Left colon (tissue), 2 donors: ENCODE measurements at places on chromosomes 13 and 19. TPM values are rescaled to one million over a fixed set of nuclear protein-coding genes. Genes with fewer than 3 reads are reported as not detected.

DNA sequence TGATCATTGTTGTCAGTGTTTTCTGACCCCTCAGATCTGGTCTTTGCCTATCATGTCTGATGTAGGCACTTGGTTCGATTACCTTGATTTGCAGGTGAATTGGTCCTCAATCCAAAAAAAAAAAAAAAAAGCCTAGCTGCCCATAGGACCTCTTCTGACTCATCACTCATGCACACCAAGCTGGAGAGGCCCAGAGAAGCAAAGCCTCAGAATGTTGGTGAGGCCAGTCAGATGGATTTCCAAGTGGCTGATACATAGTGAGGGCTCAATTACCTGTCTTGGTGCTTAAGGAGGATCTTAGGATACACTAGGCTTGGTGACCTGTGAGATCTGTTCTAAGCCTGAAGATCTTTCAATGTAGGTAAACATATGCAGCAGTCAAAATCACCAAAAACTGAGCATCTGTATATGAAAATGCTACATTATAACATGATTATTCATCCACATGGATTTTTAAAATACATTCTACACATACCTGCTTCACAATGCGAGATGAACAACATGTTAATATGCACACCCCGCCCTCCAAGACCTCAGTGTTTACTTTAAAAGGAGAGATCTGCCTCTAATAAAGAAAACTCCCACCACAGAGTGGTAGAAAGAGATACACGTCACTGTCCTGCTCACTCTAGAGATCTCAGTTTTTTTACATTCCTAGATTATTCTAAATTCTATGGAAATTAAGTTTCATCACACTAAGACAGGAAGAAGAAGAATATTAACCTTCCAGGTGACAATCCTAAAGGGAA is 79.9 kb upstream of the RAP2A start:
- no peak for DNase-seq

ZNF492 gene
- 0.08 TPM for total RNA-seq

CFAP97D2 gene
- not detected for total RNA-seq

GRCh38 chr13:95954266-95954665 is 98.9 kb downstream of the UGGT2 start:
- no peak for DNase-seq

RNF17 gene
- not detected for total RNA-seq

GRCh38 chr13:99133230-99133629 is 67.4 kb upstream of the UBAC2 start:
- DNase-seq = no peak

DNA sequence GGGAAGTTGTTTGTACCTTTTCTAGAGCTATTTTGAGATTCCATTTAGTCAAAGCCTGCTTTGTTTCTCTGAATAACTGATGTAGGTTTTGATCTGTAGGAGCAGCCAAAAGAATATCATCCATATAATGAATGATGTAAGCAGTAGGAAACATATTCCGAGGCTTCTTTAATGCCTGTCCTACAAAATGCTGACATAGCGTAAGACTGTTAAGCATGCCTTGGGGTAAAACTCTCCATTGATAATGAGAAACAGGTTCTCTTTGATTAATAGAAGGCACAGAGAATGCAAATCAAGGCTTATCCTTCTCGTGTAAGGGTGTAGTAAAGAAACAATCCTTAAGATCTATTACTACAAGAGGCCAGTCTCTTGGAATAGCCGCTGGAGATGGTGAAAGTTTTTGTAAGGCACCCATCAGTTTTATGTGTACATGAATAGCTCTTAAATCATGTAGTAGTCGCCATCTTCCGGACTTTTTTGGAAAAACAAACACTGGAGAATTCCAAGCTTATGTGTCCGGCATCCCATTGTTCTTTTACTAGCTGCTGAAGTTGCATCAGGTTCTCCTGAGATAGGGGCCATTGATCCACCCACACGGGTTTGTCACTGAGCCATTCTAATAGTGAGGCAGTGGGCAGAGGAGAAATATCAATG is 13.5 kb downstream of the FPR3 start:
- DNase-seq = no peak

DACH1 gene
- 5.4 TPM for total RNA-seq

DNA sequence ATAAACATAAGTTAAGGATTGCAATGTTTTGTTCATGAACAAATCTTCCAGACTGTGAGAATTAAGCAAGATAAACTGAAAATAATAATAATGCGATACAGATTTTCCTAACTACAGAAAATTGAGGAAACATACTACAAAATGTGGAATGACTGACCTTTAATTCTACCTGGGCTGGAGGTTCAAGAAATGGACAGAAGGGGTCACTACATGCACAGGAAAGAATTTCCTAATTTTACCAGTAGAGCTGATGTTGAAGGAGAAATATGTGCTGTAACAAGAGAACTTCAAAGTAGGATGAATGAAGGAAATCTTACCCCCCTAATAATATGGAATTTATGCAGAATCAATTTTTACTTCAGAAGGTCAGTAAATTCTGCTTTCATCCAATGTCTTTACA is 62.3 kb downstream of the ZNF627 start:
- DNase-seq = no peak

CGB8 gene
- not detected for total RNA-seq

ZNF77 gene
- total RNA-seq = 4.5 TPM

- DNase-seq = no peak
These were observed 2.0 kb downstream of the FBL start for GRCh38 chr19:39843919-39844793.

ZNF730 gene
- 0.28 TPM for total RNA-seq

DNA sequence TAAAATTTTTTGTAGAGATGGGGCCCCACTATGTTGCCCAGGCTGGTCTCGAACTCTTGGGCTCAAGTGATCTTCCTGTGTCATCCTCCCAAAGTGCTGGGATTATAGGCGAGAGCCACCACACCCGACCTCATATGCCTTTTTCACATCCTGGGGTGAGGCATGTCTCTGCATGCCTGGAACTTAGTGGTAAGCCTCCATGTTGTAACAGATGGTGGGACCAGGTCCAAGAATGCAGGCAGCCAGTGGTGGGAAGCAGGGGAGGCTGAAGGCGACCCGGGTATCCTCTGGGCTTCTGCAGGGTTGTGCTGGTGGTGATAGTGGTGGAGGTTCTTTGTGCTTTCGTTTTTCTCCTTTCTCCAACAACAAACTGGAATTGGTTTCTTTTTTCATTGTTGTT is 30.1 kb upstream of the CCDC124 start:
- DNase-seq = no peak

MCEMP1 gene
- total RNA-seq = not detected

CLDND2 gene
- total RNA-seq = 1.7 TPM

DNA sequence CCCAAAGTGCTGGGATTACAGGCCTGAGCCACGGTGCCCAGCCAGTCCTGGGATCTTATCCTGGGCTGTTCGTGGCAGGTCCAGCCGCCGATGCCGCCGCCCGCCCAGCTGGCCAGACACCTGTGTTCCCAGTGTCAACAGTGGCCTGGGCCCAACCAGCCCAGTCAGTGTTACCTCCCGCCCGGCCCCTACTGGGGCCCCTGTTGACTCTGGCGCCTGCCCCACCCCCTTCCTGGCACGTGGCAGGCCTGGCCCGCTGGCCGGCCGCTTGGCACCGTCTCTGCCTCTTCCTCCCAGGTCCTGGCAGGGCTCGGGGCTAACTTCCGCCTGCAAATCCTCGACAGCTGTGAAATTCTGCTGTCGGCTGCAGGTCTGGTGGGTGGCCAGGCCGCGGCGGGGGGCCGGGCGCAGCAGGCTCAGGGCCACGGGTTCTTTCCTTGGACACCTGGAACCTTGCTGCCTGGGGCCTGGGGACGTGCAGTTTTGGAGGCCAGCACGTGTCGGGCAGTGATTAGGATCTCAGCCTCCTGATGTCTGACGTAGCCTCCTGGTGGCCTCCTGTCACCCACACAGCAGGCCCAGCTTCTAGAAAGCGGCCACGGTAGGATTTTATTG is 9.1 kb downstream of the ARID3A start:
- peak; percentile 88 for DNase-seq

- DNase-seq = no peak
These were observed 10.4 kb downstream of the IGLON5 start for GRCh38 chr19:51321799-51322198.

DNA sequence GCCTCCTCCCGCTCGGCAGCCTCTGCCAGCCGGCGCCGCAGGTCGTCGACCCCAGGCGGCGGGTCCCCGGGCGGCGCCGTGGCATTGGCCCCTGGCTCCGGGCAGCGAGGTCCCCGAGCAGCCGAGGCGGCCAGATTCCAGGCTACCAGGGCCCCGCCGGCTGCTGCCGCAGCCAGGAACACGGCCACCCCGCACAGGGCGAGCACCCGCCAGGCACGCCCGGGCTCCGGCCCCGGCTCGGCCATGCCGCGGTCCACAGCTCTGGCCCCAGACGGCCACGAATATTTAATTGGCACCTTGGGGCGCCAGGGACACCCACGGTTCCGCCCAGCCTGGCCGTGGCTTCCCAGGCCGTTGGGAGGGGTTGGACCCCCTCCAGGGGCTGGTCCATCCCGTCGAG is at the start of gene CCDC194:
CCDC194 (minus strand) TSS at position 283 of the 400 bp plus-strand sequence; CDS start at position 245, 38 bp downstream.
- no peak for DNase-seq

CACNG6 gene
- not detected for total RNA-seq

DNA sequence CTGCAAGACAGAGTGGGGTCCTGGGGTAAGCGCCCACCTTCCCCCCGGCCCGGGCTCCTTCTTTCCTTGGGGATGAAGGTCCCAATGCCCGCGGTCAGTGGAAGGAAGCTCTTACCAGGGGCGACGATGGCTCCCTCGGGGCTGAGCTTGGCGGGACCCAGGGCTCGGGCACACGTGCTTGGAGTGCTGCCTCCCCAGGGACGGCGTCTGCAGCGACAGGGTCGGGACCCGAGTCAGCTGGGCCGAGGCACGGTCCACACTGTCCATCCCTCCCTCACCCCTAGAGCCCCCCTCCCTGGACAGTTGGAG is 3.5 kb downstream of the JSRP1 start:
- no peak for DNase-seq

VAV1 gene
- total RNA-seq = 8.2 TPM

DNA sequence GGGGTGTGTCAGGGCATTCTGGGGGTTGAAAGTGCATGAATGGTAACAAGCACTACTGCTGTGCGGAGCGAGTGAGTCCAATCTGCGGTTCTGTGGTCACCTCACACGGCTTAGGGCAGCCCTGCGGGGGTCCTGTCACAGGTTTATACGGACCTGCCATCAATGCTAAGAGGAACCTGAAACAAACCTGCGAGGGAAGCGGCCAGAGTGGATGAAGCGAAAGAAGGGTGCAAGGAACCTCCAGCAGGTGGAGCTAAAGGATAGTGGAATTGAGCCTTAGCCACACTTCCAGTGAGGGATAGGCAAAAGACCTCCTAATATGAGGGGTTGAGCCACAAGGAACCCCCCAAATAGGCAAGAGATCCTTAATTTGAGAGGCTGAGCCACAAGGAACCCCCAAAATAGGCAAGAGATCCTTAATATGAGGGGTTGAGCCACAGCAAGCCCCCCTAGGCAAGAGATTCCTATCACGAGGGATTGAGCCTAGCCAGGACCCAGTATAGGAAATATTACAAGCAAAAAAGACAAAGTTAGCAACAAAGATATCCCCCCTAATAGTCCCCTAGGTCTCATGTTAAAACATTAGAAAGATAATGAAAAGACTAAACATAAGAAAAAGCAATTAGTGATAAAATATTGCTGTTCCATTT is 6.3 kb upstream of the ZNF69 start:
- peak; percentile 69 for DNase-seq

DNA sequence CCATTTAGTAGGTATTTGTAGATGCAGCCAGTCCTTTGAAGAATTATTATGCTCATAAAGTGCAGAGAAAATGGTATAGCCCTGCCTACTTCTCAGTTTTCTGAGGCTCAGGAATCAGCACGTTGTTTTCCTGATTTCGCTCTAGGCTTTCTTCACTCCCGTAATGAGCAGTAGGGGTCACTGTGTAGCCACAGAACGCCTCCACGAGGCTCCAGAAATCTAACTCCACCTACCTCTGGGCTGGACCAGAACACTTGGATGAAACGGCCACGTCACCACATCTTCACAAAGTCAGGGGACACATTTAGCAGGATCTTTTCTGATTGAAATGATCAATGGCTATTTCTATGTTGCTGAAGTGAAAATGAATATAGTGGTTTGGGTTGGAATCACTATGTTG is 49.8 kb upstream of the GTF3A start:
- peak; percentile 75 for DNase-seq

GRCh38 chr13:27472941-27473340 is 22.6 kb upstream of the MTIF3 start:
- DNase-seq = no peak

MEIS3 gene
- 2.7 TPM for total RNA-seq

DNA sequence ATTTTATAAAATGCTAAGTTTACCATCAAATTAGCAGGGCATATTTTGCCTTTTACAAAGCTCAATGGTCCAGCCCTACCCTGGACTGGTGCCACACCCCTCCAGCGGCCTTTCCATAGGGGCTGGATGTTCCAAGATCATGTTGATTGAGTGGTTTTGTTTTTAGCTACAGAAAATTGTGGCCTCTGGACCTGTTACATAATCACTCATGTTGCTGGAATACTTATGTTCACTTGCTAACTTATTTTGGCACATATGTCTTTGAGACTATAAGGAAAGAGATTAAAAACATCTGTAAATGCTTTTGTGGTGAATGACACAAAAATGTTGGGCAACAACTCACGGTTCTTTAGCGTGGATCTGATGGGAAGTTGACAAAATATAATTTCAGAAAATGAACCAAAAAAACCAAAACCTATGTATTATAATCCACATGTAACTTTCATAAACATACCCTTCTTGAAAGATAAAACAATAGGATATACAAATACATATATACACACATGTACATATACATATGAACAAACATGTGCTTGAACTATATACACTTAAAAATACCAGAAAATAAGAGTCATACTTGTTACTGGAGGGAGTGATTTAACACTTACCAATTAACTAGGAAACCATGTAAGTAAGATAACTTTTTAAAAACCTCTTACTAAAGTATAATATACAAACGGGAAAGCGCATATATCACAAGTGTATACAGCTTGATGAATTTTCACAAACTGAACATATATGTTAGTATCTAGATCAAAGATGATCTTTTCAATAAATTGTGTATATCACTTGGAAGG is 46.6 kb upstream of the SLC15A1 start:
- DNase-seq = no peak

MATK gene
- total RNA-seq = 1.5 TPM

DNA sequence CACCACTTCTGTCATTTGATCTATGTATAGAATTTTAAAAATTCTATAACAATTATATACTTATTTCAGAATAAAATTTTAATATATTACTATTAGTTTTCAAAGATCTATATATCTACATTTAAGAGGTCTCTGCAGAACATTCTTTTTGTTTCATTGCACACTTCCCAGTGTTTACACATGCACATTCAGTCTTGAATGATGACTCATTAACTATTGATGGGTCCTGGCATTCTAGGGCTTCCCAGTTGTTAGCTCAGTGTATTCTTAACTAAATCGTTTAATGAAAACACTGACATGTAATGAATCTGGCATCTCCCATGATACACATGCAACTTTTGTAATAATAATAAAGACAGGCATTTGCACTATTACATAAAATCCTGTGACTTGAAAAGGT is 324.6 kb downstream of the KLF12 start:
- no peak for DNase-seq

ZNF549 gene
- 3.5 TPM for total RNA-seq

DNA sequence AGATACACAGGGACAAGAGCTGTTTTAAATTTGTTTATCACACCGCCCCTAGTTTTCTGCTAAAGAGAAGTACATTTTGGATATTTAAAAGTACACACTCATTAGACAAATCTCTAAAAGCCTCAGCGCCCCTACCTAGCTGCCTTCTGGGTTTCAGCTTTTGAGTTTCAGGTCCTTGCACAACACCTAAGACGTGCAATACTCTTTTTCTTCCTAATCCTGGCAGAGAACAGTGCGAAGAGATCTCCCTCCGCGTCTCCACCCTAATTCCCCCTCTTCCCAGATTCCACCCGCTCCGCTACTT is 421 bp upstream of the KLF5 start:
- no peak for DNase-seq

GRCh38 chr13:27921961-27922882 is 2.4 kb downstream of the PDX1 start:
- DNase-seq = no peak
